Cerebellar nuclear complex (tissue), 1 donor: ENCODE measurements at places on chromosomes 2 and 18.

- no peak for DNase-seq
Observed at GRCh38 chr2:159807183-159808031, 9.4 kb upstream of the CD302 start.

DNA sequence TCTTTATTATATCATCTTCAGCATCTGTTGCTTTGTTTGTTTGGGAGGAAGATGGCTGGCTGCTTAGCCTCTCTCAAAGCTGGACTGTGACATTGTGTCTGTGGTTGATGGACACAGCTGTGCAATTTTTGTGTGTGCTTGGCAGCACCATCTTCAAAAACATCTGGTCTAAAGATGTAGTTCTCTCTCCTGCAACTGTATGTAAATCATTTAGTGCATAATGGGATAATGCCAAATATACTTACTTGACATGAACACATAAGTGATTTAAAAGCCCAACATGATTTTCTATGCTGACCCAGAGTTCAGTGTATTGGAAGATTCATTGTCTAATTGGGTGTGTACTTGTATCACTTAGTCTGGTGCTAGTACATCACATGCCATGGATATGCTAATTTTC is 112.2 kb downstream of the MAP4K4 start:
- DNase-seq = no peak

- DNase-seq = no peak
Observed at GRCh38 chr2:104818264-104818663, 35.7 kb upstream of the POU3F3 start.

DNA sequence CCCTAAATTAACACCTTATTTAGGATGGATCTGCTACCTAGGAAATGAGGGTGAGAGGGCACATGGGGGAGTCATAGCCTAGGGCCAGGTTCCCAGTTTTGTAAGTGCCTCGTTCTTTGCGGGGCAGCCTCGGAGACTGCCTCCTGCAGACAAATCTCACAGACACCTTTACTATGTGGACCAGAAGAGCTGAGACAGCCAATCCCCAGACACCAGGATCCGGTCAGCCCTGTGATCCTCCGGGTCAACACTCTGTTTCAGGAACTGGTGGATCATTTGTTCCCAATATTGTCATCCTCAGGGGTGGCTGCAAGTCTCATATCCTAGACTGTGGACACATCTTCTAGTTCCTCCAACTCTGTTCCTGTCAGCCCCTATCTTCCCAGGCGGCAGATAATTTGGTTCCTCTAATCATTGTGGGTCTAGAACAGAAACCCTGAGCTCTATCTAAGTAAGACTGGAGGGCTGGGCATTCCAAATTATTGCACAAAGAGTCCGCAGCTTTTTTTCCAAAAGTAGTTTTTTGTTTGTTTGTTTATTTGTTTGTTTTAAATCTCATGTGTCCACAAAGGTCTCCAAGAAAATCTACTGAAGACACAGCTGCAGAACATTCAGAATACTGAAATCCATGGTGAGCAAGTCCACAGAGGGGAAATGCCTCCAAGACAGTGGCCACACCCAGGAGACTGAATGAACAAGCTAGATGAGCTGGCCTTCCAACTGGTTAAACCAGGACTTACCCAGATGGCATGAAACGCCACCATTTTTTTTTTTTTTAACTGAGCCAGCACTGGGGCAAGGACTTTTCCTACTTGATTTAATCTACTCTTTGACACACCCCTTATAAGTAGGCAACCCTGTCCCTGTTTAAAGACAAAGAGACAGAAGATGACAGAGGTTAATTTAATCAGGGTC is 6.2 kb upstream of the GDF7 start:
- DNase-seq = no peak

DNA sequence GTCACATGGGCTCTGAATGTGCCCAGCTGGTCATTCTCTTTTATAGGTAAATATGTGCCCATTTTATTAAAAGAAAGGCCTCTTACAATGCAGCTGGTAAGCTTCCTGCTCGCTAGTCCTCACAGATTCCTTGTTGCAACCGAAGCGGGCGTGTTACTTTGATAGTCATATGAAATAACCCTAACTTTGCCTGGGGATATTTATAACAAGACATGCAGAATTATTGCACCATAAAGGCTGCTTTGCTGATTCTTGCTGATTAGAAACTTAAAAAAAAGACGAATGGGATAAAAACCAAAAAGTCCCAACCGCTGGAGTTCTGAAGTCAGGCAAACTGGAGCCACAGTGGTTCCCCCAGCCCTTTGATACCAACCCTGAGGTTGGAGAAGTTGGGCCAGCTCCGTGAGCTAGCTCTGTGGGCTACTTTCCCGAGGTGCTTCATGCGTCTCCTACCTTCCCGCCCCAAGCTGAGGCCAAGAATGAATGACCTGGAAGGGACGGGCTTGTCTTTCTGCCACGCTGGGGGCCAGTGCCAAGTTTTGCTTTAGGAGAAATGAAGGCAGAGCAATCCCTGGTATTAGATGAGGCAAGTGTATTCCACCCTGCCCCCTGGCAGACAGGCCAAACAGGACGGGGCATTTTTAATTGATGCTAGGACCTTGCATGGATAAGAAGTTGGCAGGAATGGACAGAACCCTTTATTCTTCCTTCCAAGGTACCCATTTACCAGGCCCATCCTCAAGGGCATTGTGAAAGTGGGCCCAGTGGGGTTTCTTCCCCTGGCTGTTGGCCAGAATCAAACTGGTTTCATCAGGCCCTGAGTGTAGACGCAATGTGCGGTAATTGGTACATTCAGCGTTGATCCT is 140.4 kb downstream of the KCTD1 start:
- DNase-seq = no peak

DNA sequence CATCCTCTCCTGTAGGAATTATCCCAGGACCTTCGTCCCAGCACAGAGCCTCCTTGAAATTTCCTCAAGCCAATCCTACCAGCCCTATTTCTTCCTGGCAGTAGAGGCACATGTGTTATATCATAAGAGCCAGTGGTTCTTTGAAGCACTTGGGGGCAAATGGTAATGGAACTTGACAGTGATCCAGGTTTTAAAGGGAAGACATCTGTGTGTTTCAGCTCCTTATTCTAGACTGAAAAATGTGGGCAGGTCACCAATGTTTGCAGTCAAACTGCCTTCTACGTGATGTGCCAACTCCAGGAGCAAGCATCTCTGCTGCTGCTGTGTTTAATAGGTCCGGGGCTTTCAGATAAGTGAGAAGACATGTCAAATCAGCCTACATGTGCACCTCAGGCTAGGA is 157.1 kb downstream of the GALNT14 start:
- no peak for DNase-seq

DNA sequence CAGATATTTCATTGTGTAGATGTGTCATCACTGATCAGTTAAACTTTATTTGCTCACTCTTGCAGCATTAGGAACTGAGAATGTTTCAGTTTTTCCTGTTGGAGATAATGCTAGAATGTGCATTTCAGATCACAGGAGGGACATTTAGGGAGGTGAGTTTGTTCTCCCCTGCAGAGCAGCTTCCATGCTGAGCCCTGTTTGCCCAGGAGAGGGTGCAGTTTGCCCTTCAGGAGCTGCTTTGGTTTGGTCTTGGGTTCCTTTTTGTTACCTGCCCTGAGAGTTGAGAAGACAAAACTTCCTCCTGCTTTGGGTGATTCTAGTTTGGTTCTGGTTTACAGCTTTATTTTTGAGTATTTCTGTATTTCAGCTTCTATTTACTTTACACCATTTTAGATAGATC is 49.9 kb downstream of the DGKD start:
- no peak for DNase-seq

GRCh38 chr18:77166523-77166922 is 33.9 kb upstream of the MBP start:
- DNase-seq = no peak

DNA sequence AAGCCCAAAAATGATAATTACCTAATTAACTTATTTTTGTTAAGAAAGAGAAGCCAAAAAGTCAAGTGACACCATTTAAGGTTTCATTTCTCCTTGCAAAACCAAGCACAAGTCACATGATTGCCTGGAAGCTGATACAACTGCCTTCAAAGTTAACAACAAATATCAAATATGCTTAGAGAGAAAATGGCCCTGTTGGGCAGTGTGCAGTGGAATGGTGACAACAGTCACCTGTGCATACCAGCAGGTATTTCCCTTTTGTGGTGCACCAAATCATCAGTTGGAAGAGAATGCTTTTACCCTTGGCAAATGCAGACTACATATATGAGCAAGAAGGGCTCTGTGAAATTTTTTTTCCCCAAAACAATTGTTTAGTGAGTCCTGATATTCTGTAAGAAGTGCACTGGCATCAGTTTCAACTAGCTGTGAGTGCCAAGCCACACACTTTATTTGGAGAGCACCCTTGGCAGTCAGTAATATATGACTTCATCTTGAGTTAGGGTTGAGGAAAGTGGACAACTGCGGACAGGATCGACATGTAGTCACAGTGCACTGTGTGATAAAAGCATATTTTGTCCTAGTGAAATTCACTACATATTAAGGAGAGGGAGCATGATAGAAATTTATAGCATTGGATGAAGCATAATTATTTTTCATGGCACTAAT is 74.9 kb upstream of the DOCK10 start:
- no peak for DNase-seq

GRCh38 chr2:235841863-235842262 is 326.3 kb downstream of the GBX2 start:
- DNase-seq = no peak

DNA sequence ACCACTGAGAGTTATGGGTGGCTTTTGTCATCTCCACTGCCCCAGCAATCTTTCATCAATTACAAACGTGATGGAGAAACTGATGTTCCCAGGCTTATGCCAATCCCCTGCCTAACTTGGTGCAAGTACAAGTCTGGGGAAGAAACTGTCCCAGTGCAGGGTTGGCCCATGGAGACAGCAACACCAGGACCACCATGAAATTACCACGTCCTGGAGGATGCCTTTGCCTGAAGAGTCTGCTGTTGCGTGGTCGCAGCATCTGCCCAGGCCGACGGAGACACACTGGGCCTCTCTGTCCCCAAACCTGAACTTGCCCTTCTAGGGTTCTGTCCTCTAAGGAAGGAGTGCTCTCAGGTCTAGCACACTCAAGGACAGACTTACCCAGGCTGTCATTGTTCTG is 496.8 kb upstream of the RAB6C start:
- DNase-seq = no peak

GRCh38 chr18:616380-616995 is 19.7 kb downstream of the CLUL1 start:
- DNase-seq = no peak

DNA sequence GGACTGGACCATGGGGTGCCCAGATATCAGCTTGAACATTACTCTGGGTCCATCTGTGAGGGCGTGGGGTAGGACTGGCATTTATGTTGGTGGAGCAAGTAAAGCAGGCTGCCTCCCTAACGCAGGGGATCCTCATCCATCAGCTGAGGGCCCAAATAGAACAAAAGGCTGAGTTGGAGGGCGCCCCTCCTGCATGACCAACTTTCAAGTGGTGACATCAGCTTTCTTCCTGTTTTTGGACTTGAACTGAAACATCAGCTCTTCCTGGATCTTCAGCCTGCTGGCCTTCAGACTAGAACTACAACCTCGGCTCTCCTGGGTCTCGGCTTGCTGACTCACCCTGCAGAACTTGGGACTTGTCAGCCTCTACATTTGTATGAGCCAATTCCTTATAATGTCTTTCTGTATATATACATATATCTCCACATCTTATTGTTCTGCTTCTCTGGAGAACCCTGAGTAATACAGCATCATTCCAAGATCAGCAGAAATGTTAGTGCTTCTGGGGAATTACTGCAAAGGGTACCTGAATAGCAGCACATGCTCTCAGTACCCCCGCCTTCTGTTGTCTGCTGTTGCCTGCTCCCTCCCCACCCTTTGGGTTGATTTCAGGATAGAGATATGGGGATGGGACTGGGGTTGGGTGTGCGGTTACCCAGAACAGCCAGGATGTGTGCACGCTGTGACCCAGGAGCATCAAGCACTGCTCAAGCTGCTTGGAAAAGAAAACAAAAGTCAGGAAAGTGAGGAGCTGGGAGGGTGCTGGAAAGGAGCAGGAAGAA is 20.0 kb downstream of the TMEM127 start:
- no peak for DNase-seq

- DNase-seq = no peak
Observed at GRCh38 chr18:34752056-34752455, 42.0 kb downstream of the DTNA start.

GRCh38 chr2:3073704-3074103 is 303.9 kb downstream of the EIPR1 start:
- no peak for DNase-seq

DNA sequence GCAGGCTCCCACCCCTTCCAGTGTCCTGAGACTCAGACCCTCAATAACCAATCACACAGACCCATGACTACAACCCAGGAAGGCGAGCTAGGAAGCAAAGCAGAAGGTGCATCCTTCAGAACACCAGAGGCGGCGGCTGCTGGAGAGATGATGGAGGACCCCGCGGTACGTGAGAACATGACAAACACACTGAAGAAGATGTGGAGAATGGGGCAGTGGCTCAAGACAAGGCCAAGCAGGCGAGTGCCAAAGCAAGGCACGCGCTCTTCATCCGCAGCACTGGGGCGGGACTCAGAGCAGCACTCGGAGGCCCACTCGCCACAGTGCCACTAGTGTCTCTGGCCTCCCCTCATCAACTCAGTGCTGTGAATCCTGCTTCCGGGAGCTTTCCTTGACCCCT is 13.7 kb downstream of the ERFE start:
- no peak for DNase-seq

GRCh38 chr2:230472621-230473018 is 56.6 kb downstream of the SP100 start:
- no peak for DNase-seq

DNA sequence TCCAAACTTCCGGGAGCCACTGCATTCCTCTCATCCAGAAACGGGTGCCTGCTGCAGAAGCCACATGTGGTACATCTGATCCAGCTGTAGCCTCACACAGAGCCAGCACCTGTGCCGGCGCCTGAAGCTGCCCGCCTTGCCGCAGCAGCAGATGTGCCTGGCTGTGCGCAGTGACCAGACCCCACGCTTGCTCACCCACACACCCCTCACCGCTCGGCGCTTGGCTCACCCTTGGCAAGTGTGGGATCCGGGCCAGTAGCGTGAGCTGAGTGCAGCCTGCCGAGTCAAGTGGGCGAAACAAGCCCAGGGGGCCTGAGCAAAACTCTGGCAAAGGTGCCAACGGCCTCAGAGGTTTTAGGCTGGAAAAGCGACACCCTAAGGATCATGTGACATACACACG is 220.1 kb upstream of the TMEFF2 start:
- no peak for DNase-seq

- DNase-seq = no peak
Observed at GRCh38 chr18:77815666-77816338, 566.2 kb downstream of the GALR1 start.
